ENCODE measurements at places on chromosomes 12 and 14. TPM values are rescaled to one million over a fixed set of nuclear protein-coding genes. Genes with fewer than 3 reads are reported as not detected.
A peak's percentile ranks its signal among the peaks of the same experiment; 100 is the strongest.

- ATAC-seq = peak; percentile 51
These were observed 25.4 kb downstream of the CLSTN3 start for GRCh38 chr12:7155471-7156034.

The IL26 gene
- total RNA-seq = not detected

The LRTM2 gene
- total RNA-seq = 0.37 TPM

The LRRC10 gene
- total RNA-seq = not detected

DNA sequence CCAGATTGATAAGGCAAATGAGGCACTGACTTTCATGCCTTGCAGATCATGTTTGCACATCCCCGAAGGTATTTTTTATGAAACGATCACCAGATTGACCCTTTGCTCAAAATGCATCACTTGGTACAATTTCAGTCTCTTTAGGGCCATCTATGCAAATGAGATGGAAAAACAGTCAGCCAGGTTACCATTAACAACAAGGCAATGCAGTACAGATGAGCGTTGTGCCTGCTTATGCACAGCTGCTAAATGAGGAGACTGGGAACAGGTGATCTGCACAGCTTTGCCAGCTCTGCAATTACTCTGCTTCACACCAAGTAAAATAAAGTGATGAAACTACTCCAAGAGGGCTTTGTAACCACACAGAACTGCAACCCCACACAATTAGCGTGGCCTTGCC lies 26.1 kb upstream of the PLEKHG7 start:
- ATAC-seq = no peak

The GARIN6 gene
- 0.31 TPM for total RNA-seq

- ATAC-seq = no peak
These were observed 93.4 kb upstream of the HOXC13 start for GRCh38 chr12:53844994-53845844.

GRCh38 chr14:59236195-59236594 lies 47.7 kb downstream of the DAAM1 start:
- no peak for ATAC-seq

DNA sequence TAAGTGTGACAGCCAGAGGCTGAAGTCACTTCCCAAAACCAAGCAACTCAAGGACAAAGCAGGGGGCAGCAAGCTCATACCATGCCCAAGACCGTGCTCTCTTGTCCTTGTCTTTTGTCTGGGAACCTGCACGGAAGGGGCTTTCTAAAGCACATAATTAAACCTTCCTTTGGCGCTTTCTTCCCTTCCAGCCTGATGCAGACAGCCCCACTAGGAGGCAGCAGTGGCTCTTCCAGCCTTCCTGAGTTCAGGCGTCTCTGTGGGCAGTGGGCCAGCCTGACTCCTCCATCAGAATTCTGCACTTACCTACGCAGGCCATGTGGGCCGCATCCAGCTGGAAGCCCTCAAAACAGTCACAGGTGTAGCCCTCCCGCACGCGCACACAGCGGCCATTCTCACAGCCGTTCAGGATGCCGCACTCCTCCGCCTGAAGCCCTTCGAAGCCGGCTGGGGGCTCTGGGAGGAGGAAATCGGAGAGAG lies 7.6 kb downstream of the ISCA2 start:
- peak; percentile 81 for ATAC-seq

- no peak for ATAC-seq
These were observed 106.8 kb upstream of the BCL2L14 start for GRCh38 chr12:11963841-11964471.

DNA sequence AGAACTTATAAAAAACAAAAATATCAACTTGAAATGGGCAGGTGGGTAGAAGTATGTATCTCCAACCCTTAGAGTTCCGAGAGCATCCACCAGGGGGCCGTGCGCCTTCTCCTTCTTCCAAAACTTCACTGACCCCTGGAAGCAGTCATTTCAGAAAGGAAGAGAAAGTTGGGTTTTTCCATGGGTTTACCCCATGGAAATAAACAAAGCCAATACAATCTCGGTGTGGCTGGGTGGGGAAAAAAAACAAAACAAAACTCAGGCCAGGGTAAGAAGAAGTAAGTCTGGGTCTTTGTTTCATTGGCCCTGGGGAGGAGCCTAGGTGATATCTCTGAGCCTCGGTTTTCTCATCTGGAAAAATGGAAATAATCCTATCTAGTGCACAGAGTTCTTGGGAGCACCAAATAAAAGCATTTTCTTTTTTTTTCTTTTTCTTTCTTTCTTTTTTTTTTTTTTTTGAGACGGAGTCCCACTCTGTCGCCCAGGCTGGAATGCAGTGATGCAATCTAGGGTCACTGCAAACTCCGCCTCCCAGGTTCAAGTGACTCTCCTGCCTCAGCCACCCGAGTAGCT lies 33.6 kb upstream of the HNF1A start:
- no peak for ATAC-seq

The ESR2 gene
- total RNA-seq = 2.2 TPM

All from motor neuron (in vitro differentiated cells).